ENCODE measurements at places on chromosomes 7 and 10.

GRCh38 chr10:31700181-31700611 lies 228.4 kb downstream of the ARHGAP12 start:
- no peak for DNase-seq

- DNase-seq: no peak
These were observed 14.5 kb downstream of the FAM24B start for GRCh38 chr10:122864901-122865300.

GRCh38 chr7:136114966-136115762 lies 138.0 kb upstream of the MTPN start:
- DNase-seq: no peak

DNA sequence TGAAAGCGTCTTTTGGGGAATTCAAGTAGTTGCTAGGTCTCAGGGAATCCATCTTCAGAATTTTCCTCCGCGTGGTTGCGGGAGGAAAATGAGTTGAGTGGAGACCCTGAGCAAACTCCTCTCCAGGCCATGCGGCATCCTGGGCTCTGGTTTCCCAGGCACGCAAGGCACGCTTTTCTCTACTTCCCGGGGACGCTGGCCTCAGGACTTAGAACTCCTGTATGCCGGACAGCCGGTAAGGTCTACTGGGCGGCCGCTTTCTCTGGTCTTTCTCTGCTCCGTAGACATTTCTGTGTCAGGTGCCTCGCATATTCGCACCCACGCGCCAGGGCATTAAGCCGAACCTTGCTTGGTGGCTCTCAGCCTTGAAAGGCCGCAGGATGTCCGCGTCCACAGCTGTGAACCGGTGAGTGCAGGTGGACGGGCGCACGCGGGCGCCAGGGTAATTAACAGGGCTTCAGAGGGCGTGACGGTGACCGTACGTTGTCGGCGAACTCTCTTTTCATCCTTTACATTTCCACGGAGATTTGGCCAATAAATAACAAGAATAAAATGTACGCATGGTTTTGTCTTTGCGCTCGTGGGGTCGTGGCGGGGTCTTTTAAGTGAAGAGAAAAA lies 992 bp upstream of the RBM20 start:
- no peak for DNase-seq

DNA sequence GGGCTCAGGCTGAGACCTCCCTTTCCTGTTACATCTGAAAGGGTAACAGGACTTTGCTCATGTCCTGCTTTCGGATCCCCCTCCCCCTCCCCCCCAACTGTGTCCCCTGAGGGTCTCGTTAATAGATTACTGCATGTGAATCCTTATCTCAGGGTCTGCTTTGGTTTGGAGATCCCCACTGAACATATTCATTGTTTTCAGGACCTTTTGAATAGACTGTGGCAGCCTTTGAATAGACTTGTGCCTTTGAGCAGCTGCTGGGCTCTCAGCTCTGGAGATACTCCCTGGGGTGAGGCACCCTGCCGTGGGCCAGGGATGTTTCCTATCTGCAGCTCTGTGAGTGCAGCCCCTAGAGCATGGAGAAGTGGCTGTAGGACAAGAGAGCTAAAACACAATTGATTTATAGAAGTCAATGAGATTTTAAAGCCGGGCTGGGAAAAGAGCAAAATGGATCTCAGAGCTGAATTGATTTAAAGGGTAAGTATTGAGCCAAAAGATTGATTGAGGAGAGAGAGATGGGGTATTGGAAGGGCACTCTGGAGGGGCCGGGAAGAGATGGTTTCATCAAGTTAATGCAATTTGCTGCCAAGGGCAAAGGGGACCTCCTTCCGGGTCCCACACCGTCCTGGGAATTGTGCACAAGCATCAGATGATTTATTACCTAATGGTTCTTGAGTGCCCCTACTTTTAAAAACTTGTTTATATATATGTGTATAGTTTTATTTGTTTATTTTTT lies 9.9 kb downstream of the ARHGAP22 start:
- DNase-seq: no peak

DNA sequence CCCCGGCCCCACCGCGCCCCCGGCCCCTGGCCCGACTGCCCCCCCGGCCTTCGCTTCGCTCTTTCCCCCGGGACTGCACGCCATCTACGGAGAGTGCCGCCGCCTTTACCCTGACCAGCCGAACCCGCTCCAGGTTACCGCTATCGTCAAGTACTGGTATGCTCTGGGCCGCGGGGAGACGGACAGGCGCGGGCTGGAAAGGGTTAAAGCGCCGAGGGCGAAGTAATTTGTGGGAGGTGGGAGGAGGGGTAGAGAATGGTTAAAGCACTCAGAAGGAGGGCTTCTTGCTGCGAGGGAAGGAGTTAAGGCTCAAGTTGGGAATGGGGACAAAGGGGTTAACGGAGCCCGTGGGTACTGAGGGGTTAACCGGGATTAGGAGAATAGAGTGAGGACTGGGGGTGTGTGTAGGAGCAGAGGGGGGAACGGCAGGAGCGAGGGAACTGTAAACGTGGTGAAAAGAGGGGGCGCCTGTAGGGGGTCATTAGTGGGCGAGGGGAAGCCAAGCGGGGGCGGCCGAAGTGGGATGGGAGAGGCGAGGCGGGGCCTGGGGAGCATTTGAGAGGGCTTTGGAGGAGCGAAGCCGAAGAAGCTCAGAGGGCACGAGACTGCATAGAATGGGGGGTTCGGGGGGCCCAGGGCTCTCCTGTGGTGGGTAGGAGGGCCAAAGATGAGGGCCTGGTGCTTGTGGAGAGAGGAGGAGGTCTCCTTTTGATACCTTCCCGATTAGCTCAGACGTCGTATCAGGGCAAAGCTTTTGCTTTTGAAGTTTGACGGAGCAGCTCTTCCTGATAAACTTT lies 605 bp downstream of the SUFU start:
- peak; percentile 75 for DNase-seq

DNA sequence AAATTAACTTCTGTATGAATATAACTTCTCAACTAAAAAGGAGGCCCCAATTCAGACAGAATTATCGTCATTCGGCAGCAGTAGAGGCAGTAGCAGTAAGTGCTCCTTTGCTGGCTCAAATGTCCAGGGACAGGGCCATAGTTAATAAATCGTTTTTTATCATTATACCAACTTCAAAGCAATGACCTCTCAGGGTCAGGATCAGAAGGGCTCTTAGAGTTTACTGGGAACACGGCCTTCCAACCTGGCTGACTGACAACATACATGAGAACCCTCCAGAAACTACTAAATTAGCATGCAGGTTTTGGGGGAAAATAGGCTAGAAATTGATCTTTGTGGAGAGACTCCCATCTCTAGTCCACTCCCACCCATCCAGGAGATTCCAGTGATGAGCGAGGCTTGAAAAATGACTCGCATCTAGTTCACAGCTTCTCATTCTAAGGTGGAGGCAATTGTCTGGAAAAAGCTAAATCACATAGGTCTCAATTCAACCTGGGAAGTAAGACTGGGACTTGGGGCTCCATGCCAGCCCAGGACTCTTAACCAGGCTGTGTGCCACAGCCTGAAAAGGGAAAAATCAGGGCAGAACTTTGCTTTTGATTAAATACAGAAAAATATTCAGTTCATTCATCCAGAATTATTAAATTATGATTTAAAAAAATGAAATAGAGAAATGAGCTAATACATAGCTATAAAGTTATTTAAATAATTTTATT lies 84.6 kb downstream of the ABLIM1 start:
- no peak for DNase-seq

- no peak for DNase-seq
These were observed 3.0 kb downstream of the NEUROG3 start for GRCh38 chr10:69570050-69570816.

GRCh38 chr10:99344715-99345114 lies 15.6 kb downstream of the CNNM1 start:
- DNase-seq: no peak

- no peak for DNase-seq
These were observed 135.1 kb downstream of the ZMIZ1 start for GRCh38 chr10:79203833-79204232.

GRCh38 chr10:69292459-69292858 lies 14.2 kb downstream of the HK1 start:
- DNase-seq: no peak

GRCh38 chr7:2808891-2809665 lies 35.0 kb downstream of the GNA12 start:
- DNase-seq: no peak

DNA sequence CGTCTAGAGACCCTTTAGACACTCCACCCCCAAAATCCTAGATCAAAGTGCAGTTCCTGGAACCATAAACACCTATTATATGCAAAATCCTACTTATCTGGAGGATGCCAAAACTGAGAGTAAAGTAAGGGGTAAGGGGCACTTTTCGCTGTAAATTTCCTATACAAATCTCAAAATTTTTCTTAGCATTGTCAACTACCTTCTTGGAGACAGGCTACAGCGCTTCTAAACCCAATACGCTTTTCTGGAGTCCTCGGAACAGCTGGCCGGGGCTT lies 10.4 kb downstream of the TWIST1 start:
- DNase-seq: no peak

DNA sequence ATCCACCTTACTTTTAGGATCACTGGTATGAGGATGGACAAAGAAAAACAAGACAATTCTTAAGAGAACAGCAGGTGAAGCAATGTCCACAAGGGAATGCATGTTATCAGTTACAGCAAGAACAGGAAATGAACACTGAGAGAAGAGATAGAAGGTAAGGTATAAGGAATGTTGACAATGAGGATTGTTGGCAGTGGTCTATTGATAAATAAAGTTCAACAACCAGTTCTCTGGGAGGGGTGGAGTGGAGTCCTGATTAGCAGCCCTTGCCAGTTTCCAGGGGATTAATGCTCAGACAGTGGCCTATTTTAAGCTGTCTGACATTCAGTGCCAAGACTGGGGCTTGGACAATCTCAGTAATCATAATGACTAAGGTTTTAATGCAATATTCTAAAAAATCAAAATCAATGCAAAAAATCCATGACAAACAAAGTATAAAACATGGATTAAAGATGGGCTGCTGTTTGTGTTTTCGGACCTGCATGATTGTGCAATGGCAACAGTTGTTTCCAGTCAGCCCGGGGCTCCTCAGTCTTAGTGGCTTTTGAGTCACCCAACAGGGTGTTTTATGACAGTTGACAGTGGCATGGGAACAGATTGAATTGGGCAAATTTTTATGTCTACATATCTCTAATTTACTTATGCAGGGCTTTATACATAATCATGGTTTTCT lies 13.8 kb upstream of the AKR1B1 start:
- DNase-seq: no peak

- no peak for DNase-seq
These were observed 54.4 kb downstream of the ESYT2 start for GRCh38 chr7:158774952-158775351.
